ENCODE measurements at places on chromosomes 2 and 18. TPM values are rescaled to one million over a fixed set of nuclear protein-coding genes. Genes with fewer than 3 reads are reported as not detected.

The IL36B gene
- total RNA-seq: not detected

The SH3RF3 gene
- 7.0 TPM for total RNA-seq

The GALR1 gene
- not detected for total RNA-seq

The CNTNAP5 gene
- total RNA-seq: not detected

The FER1L5 gene
- total RNA-seq: 0.24 TPM

The PLA2R1 gene
- total RNA-seq: 4.4 TPM

The QPCT gene
- 2.0 TPM for total RNA-seq

The TXNDC2 gene
- total RNA-seq: not detected

The RPRD1A gene
- total RNA-seq: 42.7 TPM

The ZC3H8 gene
- total RNA-seq: 36.2 TPM

The TMEM169 gene
- total RNA-seq: 0.69 TPM

The WNT6 gene
- not detected for total RNA-seq

The TLK1 gene
- 58.9 TPM for total RNA-seq

The EMILIN1 gene
- total RNA-seq: 37.7 TPM

The CXCR1 gene
- total RNA-seq: 17.2 TPM

The IL1B gene
- total RNA-seq: 0.59 TPM

The MC2R gene
- not detected for total RNA-seq

The FAM98A gene
- 34.6 TPM for total RNA-seq

The C2orf92 gene
- total RNA-seq: 14.4 TPM

The PCARE gene
- 0.71 TPM for total RNA-seq

The SCYGR5 gene
- not detected for total RNA-seq

The TMEM18 gene
- 15.0 TPM for total RNA-seq

The LIMS4 gene
- total RNA-seq: not detected

The CHST10 gene
- total RNA-seq: 7.6 TPM

The ACMSD gene
- not detected for total RNA-seq

The HOXD8 gene
- not detected for total RNA-seq

The STAM2 gene
- total RNA-seq: 35.0 TPM

The MYOM1 gene
- 2.2 TPM for total RNA-seq

The GPR39 gene
- total RNA-seq: 45.9 TPM

The POTEI gene
- total RNA-seq: 0.10 TPM

The SETBP1 gene
- total RNA-seq: 11.7 TPM

The STAT4 gene
- total RNA-seq: 6.7 TPM

The KCNIP3 gene
- 2.3 TPM for total RNA-seq

The MYO7B gene
- 2.3 TPM for total RNA-seq

The UGGT1 gene
- 34.1 TPM for total RNA-seq

The LIPG gene
- total RNA-seq: 4.2 TPM

The SGO2 gene
- 1.9 TPM for total RNA-seq

The AQP4 gene
- 61.8 TPM for total RNA-seq

The SOX11 gene
- 0.13 TPM for total RNA-seq

The OR6B2 gene
- total RNA-seq: not detected

The TUBB8B gene
- 0.34 TPM for total RNA-seq

The NRP2 gene
- total RNA-seq: 78.6 TPM

The MROH2A gene
- not detected for total RNA-seq

The UGT1A4 gene
- total RNA-seq: 0.24 TPM

The CD8B2 gene
- not detected for total RNA-seq

The ALK gene
- 0.30 TPM for total RNA-seq

The AMER3 gene
- not detected for total RNA-seq

The DTNB gene
- 20.5 TPM for total RNA-seq
